Activated naive CD8-positive, alpha-beta T cell treated with anti-CD3 and anti-CD28 coated beads for 36 hours (primary cell): ENCODE measurements at places on chromosomes 5 and 9.

DNA sequence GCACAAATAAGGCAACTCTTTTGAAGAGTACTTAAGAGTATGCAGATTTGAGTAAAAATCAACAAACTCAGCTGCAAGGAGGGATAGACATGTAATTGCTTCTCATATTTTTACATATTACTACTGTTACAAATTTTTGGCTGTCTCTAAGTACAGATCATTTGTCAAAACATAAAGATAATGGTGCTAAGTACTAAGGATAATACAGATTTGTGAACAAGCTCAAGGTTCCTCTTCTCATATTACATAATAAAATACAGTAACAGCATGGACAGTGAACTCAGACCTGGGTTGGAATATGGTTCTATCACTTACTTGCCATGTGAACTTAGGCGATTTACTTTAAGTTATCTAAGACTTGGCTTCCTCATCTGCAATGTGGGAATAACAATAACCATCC, 168.0 kb downstream of the AP3B1 start:
- no peak for DNase-seq

- no peak for DNase-seq
Measured at GRCh38 chr5:33720176-33720575, 171.6 kb downstream of the ADAMTS12 start.

DNA sequence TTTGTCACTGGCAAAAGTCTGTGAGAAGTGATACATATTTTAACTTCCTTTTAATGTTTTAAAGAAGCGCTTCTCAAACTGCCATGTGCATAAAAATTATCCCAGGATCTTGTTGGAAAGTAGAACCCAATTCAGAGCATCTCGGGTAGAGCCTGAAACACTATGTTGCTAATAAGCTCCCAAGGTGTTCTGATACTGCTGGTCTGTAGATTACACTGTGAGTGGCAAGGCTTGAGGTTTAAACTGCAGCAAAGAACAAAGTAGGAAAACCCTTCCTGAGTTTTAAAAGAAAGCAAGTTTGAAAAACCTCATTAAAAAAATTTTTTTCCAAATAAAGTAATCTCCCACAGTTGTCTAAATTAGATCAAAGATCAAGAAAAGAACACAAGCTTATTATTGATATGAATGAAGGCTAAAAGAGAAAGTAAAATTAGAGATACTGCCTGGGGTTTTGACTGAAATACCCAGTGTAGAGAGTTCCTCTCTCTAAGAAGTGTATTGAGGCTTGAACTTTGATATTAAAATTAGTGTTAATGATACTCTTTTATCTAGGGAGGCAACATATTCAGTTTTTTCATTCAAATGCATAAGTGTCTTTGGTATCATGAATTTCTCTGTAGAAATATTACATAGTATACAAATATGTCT, 19.8 kb upstream of the JAK2 start:
- no peak for DNase-seq

- no peak for DNase-seq
Measured at GRCh38 chr5:85000671-85001070, 616.0 kb upstream of the EDIL3 start.

DNA sequence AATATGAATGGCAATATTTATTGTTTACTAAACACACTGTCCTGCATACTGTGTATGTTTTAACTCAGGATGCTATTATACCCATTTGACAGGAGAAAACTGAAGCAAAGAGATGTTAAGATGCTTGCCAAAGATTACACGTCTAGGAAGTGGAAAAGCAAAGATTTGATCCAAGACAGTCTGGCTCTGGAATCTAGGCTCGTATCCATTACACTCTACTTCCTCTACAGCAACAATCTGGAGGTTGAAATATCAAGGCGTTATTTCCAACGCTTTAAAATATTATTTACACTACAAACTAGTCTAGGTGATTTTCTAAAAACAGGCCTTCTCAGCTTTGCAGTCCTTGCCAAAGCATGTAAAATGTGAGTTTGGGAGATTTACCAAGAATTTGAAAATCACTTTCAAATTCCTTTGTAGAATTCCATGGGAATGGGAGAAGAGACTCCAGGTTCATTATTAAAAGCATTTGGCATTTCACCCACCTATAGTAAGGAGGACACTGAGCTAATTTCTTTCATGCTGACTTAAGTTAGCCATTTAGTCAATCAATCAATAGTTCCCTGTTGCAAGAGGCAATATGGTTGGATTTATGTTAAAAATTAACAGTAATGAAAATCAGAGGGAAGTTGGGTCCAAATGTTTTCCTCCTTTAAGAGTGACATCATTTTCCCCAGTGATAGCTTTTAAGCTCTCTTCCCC, 356.3 kb upstream of the SMARCA2 start:
- no peak for DNase-seq

DNA sequence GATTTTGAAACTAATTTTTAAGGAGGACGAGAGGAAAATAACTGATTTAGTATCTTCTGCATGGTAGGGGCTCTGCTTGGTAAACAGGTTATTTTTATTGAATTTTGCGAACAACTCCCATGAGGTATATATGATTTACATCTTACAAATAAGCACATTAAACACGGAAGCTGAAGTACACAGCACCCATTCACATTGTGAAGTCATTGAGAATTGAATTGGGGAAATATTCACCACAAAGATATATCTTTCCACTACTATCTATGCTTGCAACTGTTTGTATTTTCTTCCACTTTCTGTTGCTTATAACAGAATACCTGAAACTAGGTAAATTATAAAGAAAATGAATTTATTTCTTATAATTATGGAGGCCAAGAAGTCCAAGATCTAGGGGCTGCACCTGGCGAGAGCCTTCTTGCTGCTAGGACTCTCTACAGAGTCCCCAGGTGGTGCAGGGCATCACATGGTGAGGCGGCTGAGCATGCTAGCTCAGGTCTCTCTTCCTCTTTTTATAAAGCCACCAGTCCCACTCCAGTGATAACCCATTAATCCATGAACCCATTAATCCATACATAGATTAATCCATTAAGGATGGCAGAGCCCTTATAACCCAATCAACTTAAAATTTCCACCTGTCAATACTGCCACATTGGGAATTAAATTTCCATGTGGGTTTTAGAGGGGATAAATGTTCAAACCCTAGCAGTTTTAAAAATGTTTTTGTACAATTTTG, 79.0 kb upstream of the ZNF608 start:
- DNase-seq, result no peak

DNA sequence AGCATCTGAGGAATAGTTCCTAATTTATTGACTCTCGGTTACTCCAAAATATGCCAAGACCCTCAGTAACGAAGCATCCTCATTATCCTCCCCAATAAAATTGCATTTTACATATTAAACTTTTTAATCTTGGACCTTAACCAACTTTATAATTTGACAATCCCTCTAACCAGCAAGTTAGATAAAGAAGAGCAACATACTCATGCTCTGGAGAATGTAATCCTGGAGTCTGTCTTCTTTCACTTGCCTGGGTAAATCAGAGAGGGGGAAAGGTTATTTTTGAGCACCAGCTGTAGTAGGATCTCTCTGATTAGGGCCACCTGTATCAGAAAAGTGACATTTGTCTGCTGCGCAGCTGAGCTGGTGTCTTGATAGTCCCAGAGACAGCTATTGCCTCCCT, 59.8 kb downstream of the NDFIP1 start:
- DNase-seq, result no peak

- no peak for DNase-seq
Measured at GRCh38 chr5:168697034-168697720, 118.0 kb upstream of the PANK3 start.

DNA sequence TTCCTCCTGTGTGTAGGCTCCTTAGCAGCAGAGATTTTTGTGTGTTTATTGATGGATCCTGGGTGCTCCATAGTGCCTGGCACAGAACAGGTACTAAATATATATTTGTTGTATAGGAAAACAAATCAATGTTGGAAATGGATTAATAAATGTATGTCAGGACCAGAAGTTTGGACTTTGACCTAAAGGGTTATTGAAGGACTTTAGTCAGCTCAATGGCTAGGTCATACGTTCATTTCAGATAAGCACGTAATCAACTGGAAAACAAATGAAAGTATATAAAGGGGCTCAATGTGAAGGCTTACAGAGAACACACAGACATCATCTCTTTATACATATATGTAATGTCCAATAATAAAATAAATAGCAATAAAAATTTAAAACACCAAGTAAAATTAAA, 56.2 kb upstream of the PALM2AKAP2 start:
- no peak for DNase-seq

DNA sequence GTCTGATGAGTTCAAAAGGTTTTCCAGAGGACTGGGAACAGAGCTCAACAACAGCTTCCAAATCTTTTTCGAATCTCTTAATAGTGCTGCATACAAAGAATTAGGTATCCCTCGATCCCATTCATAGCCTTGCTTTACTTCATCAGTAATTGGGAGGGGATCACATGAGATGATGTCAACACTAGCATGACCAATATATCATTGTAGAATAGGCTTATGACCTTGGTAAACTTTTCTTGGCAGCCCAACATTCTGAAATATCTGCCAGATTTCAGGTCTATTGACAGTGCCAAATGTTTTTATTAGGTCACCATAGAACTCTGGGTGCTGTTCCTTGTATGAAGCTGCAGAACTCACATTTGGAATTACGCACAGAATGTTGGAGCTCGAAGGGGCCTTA, 228.9 kb downstream of the FGF10 start:
- DNase-seq, result no peak

- DNase-seq, result no peak
Measured at GRCh38 chr5:146789712-146790653, 88.6 kb downstream of the PPP2R2B start.

DNA sequence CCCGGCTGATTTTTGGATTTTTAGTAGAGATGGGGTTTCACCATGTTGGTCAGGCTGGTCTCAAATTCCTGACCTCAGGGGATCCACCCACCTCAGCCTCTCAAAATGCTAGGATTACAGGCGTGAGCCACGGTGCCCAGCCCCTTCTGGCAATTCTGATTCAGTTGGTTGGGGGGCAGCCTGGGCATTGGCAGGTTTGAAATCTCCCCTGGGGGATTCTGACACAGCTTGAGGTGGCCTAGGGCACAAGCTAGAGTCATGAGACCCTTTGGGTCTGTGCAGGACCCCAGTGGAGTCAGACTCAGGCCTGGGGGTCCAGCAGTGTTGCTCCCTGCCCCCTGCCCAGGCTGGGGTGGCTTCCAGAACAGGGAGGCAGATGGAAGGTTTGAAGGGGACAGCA, 239.8 kb downstream of the PBX3 start:
- DNase-seq, result no peak

DNA sequence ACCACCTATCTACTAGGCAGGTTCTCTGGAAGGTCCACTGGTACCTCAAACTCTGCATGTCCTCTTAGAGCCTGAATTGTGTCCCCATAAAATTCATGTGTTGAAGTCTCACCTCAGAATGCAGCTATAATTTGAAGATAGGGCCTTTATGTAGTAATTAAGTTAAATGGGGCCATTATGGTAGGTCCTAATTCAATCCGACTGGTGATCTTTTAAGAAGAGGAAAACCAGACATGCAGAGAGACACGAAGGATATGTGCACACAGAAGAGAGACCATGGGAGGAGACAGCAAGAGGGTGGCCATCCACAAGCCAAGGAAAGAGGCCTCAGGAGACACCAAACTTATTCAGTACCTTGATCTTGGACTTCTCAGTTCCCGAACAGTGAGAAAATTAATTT, 345.4 kb downstream of the ENC1 start:
- DNase-seq, result no peak

DNA sequence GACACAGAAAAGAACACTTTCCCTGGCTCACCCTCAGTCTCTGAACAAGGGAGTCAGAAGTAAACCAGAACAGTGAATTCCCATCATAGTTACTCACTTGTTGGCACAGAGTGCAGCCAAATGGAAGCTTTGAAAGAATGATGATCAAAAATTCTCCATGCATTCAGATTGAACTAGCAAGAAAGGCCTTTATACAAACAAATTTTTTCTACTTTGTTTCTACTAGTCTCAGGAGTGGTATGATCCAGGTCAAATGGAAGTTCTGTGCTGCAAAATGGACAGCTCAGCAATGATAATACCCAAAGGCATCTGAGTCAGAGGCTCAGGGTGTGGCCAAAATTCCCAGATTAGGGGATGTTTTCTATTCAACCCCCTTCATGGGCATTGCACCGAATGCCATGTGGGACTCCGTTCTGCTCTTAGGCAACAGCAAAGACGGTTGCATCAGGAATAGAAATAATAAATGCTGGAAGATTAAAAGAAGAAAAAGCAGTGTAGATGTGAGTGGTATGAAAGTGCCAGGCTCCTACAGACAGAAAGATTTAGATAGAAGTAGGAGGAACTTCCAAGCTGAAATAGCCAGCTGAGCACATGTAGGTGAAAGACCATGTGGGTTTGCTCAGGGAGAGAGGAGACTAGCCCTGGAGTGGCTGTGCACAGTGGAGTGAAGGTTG, 24.0 kb upstream of the ASPN start:
- no peak for DNase-seq

DNA sequence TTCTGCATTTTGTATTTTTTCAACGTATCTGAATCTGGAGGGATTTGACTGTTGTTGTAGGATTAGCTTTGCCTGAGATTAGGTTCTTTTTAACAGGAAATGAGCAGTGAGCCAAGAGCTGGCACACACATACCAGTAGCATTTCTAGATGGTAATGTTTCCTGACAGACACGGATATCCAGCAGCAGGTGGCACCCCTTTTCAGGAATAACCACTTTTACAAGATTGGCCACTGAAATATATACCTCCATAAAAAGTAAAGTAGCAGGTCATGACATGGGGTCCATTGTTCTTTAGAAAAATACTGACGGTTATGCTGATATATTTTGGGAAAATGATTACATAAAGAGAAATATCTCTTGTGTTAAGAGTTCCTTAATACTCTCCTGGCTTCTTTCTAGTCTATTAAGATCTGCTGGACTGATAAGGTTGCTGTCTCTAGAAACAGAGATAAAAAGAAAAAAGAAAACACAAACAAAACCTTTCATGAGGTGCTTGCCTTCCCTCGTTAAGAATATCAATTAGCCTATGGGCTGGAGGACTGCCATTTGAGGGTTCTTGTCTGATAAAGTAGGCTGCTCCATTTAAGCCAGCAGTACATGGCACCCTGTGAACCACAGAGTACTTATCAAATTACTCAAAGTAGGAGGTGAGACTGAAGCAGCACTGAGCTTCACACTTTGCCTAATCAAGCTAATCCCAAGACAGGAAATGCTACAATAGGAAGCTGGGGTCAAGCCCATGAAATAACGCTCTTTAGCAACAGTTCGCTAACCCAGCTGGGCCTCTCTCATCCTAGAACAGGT, 101.6 kb upstream of the PCA3 start:
- no peak for DNase-seq

- DNase-seq, result no peak
Measured at GRCh38 chr5:59790776-59791475, 102.6 kb downstream of the PDE4D start.

- no peak for DNase-seq
Measured at GRCh38 chr5:23208959-23209431, 298.4 kb upstream of the PRDM9 start.

- DNase-seq, result no peak
Measured at GRCh38 chr5:16057277-16057676, 122.3 kb downstream of the MARCHF11 start.
